ENCODE measurements at places on chromosomes 7 and 10.

DNA sequence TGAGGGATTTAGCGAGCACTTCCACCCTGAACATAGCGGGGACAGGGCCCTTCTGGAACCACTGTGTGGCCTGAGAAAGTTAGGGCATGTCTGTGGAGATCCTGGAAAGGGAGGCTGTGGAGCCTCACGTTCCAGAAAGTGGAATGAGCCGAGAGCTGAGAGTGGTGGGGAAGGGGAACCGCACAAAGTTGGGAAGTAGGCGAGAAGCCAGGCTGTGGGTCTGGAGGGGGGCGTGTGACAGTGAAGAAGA lies 10.4 kb upstream of the PAX2 start:
- no peak for DNase-seq

DNA sequence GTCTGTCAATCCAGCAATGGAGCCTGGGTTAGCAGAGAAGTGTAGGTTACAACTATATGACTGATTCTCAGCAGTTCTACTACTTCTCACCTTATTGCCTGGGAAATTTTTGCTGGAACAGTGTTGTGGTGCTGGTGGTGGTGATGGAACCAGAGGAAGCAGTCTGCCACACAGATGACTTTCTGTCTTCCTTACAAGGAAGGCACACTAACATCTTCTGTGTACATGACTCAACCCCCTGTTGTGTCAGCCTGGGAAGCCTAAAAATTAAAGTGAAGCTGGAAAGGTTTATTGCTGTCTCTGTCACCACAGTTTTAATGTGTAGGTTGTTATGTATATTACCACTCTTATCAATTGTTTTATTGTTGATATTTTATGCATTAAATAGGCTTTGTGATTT lies 40.3 kb downstream of the ANKRD7 start:
- DNase-seq = no peak

DNA sequence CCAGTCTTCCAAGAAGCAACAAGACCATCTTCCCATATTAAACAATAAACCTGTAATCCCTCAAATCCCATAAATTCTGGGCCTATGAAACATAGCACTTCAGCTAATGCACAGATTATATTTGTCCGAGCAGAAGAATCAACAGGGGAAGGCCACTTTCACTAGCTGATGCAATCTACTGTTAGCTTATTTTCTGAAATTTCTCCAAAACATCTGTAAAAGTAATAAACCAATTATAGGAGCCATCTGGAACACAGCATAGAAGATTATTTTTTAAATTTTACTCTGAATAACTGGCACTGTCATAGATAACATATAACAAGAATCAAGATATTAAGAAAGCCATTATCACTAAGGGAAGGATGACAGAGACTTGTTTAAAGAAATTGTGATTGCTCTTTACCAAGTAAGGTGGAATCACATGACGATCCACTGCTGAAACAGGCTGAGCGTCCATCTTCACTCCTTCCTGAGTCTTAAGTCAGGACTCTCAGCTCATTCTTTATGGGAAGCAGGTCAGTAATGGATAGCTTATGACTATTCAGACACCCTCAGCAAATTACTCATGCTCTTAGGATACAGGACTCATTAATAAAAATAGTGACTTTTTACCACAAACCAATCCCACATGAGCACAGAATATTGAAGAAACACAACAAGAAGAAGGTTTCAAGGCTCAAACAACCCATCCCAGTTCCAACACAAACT lies 719.5 kb downstream of the XPNPEP1 start:
- no peak for DNase-seq

DNA sequence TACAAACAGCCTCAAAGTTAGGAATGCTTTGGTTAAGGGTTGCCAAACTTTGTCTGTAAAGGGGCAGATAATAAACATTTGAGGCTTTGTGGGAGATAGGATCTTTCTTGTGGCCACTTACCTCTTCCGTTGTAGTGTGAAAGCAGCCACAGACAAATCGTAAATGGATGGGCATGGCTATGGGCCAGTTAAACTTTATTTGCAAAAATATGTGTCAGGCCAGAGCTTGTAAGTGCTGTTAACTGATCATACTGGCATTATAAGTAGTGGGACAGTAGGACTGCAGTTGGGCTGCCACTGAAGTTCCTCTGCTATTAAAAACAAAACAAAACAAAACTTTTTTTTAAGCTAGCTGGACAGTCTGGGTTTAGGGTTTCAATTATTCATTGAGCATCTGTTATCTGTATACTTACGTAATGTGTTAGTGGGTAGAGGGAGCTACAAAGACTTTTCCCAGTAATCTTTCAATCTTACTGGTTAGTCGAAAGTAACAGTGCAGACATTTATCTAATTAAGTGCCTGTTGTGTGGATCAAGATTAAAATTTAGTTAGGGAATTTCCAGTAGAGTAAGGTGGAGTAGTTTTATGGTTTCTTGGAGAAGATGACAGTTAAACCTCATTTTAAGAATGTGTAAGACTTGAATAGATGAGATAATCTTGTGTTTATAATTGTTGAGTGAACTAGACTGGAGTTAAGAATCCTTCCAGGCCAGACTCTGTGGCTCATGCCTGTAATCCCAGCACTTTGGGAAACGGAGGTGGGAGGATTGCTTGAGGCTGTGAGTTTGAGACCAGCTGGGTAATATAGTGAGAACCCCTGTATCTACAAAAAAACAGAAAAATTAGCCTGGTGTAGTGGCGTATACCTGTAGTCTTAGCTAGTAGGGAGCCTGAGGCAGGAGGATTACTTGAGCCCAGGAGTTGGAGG lies 100.1 kb downstream of the BTRC start:
- DNase-seq = no peak

GRCh38 chr10:5557799-5558771 lies 33.3 kb downstream of the CALML3 start:
- no peak for DNase-seq

DNA sequence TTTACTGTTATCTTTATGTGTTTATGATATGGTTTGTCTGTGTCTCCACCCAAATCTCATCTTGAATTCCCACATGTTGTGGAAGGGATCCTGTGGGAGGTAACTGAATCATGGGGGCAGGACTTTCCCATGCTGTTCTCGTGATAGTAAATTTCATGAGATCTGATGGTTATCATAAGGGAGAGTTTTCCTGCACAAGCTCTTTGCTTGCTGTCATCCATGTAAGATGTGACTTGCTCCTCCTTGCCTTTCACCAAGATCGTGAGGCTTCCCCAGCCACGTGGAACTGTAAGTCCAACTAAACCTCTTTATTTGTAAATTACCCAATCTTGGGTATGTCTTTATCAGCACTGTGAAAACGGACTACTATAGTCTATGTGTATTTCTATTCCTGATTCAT lies 539.0 kb downstream of the ARL4A start:
- DNase-seq = no peak

- no peak for DNase-seq
Measured at GRCh38 chr10:16155834-16156233, 281.0 kb upstream of the PTER start.

GRCh38 chr10:11018432-11018841 lies 765 bp downstream of the CELF2 start:
- DNase-seq = peak; percentile 3

DNA sequence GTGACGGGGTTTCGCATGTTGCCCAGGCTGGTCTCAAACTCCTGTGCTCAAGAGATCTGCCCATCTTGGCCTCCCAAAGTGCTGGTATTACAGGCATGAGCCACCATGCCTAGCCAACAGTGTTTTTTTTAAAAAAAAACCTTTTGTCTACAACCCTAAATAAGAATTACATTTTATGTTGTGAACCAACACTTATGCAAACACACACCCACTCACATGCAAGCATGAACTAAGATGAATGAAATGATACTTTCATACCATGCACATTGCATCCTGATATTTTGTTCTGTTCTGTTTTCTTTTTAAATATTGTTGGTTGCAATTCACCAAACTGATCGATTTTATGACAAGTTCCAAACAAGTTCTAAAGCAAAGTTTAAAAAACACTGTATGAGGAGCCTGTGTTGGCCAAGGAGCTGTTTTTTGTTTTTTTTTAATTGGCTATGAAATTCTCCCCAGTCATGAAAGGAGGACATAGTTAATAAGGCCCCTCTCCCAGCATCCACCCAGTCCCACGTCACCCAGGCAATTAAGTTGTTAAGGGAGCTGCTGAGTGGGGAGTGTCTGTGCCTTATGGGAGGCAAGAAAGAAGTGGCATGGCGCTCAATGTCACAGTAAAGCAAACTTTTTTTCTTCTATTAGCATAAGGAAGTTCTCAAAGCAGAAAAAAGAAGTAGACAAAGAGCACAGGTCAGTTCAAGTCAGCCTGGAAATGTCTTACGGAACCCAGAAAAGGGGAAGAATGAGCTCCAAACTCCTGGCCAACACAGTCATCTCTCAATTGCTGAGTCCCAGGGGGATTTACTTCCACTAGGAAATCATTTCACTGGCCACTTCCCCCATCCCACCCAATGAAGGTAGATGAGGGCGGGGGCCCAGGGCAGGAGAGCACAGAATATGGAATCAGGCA lies 50.1 kb downstream of the NOD1 start:
- no peak for DNase-seq

DNA sequence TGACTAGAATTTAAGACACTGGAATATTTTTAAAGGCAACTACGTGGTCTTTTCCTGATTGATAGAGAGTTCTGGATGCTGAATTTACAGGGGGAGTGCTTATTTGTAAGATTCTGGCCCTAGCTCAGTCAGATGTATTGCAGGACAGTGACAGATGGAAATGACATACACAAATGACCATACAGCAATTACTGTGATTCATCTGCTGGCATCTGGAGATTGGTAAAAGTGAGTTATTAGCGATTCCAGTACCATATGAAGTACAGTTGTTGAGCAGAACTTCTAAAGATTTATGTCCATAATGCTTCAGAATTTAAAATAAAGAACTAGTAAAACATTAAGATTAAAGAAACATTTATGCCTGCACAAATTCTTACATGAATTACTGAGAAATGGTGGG lies 243.2 kb downstream of the CRPPA start:
- no peak for DNase-seq

GRCh38 chr7:87287738-87288341 lies 57.6 kb upstream of the CROT start:
- no peak for DNase-seq

GRCh38 chr7:36048141-36048901 lies 104.7 kb upstream of the EEPD1 start:
- DNase-seq = no peak

DNA sequence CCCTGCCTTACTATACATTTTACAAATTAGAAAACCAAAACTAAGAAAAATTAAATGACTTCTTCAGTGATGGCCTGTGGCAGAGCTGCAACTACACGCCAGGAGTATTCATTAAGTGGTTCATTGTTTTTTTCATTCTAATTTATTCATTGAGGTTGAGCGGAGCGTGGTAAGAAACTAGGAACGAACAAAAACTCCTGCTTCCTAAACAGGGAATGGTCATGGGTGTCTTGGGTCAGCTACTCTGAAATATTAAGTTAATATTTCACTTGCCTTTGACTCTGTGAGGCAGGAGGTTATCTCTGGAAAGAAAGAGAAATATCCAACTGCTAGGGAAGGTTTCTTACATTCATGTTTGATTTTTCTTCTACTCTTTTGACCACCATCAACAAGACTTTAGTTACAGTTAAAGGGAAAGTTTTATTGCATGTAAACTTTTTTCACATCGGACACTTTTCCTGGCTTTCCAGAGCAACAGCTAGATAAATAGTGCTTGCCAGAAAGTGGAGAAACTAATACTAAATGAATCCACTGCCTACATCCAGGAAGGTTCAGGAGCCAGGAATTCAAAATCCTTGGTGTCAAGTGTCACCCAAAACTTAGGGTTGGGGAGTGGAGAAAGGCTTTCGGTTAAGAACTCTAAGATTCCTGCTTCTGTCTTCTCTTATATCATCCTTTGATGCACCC lies 896 bp upstream of the GNG11 start:
- no peak for DNase-seq

DNA sequence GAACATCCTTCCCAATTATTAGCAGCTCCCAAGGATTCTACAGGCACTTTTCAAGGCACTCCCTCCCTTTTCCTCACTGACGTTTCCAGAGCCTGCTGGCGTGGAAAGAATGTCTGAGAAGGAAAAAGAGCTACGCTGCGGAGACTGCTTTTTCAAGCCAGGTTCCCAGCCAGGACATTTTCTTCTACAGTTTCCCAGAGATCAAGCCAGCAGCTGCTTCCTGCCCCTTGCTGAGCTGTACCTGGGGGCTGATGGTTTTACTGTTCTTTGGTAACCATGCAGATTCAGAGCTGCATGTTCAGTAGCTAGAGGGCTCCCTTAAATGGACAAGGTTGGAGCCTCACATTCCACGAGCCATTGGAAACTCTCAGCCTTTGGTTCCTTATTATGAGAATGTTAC lies 133.4 kb downstream of the EVX1 start:
- DNase-seq = no peak

DNA sequence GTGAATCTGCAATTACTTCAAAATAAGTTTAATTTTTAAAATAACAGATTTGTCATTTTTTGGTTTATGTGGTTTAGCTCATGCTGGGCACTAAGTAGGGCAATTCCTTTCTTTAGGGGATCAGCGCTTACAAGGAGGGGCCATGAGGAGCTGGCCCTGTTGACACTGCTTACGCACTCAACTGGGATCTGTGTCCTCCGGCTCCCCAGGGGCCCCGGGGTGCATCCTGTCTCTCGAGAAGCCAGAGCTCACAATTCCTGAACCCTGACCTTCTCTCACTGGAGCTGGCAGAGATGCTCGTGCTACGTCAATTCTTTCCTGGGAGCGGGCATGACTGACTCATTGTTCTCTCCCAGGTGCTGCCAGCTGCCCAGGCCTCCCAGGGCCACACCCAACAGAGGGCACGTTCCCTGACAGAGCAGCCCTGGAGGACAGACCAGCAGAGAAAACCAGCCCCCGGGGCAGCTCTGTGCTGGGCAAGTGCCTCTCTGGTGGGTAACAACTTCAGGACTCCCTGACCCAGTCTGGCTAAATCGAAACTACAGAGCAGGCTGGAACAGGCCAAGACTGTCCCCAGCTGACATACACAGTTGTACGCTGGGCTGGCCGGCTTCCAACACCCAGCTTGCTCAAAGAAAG lies 36.8 kb downstream of the CTBP2 start:
- DNase-seq = no peak

Data from T-helper 9 cell (primary cell).